Thymus (tissue), 14 donors: ENCODE measurements at places on chromosomes 4 and X. TPM values are rescaled to one million over a fixed set of nuclear protein-coding genes. Genes with fewer than 3 reads are reported as not detected.

Gene RP2
- total RNA-seq = 7.9 TPM

Gene SORCS2
- total RNA-seq = 2.7 TPM

- no peak for DNase-seq
Observed at GRCh38 chrX:129092757-129093156, 430.5 kb downstream of the SMARCA1 start.

GRCh38 chrX:47502316-47503125 is 19.5 kb upstream of the ZNF41 start:
- no peak for DNase-seq

DNA sequence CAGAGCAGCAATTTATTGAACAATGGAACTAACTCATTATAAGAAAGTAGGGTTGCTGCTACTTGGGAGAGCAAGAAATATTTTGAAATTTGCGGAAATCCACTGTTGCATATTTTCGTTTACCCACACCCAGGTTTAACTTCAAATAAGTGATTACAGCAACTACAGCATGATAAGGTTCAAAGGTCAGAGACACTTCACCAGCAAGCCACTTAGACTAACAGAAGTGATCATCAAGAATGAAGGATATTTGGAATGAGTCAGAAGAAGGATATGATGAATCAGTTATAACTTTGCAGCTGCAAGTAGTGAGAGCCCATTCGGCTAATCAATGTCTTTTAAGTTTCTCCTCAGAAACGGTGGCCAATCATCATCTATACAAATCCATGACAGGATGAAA is 199.3 kb downstream of the TMA16 start:
- no peak for DNase-seq
